ENCODE measurements at places on chromosomes 6 and 20.

DNA sequence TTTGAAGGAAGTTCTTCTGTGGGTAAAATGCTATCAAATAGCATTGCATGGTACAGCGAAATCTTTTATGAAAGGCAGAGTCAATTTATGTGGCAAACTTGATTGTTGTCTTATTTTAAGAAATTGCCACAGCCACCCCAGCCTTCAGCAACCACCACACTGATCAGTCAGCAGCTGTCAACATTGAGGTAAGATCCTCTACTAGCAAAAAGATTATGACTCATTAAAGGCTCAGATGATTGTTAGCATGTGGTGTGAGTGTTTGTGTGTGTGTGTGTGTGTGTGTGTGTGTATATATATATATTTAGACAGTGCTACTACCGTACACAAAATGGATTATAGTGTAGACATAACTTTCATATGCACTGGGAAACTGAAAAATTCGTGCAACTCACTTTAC is 27.8 kb downstream of the LRRN4 start:
- no peak for DNase-seq

GRCh38 chr20:54633374-54634355 is 158.3 kb downstream of the DOK5 start:
- DNase-seq, result no peak

DNA sequence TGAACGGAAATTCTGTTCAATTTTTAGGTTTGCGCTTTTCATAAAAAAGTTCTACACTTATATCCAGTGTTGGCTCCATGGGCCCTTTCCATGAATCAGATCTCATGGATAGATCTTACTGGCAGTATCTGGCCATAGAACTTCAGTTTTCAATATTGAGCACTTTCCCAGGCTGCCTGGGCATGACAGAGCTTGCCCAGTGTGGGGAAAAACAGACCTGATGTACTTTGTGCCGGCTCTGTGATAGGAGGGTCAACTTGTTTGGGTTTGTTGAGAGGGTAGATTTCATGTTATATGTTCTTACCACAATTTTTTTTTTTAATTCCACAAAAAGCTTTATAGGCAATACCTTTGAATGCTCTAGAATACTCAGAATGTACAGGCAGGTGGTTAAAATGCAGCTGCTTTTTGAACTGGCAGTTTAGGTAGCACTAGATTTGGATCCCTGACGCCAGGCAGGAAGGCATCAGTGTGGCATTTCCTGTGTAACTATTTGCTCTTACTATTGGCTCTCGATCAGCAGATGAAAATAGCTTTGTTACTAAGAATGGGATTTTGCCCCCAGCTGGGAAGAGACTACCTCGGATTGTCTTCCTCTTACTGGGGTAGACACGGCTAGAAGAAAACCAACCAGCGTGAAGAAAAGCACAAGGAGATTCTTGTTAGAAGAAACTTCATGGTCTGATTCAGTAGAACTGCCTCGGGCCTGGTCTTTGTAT is 404.9 kb upstream of the SOX4 start:
- DNase-seq, result no peak

GRCh38 chr6:5234874-5235273 is 25.9 kb downstream of the LYRM4 start:
- no peak for DNase-seq

DNA sequence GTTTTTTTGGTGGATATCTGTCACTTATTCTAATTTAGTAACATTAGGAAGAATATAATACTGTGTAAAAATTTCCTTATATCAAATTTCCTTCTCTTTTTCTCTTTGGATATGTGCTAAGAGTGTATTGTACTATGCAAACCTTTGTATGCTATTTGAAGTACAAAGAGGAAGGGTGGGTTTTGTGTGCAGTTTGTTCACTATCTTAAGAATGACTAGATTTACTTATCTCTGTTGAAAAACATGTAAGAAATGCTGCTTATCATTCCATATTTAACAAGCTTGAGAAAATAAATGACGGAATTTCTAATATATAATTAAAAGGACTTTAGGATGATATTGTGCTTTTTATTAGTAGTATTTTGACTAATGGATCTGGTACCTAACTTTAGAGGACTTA is 13.1 kb downstream of the CD2AP start:
- no peak for DNase-seq

DNA sequence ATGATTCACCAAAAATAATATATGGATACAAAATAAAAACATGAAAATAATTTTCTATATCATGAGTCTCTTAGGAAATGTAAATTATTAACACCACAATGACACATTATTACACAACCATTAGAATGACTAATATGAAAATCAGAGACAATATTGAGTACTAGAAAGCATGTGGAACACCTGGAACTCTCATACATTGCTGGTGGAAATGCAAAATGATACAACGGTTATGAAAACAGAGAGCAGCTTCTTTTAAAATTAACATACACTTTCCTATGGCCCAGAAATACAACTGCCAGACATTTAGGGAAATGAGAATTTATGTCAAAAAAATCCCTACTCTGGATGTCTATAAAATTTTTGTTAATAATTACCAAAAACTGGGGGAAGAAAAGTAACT is 853.3 kb upstream of the MAN1A1 start:
- DNase-seq, result no peak

DNA sequence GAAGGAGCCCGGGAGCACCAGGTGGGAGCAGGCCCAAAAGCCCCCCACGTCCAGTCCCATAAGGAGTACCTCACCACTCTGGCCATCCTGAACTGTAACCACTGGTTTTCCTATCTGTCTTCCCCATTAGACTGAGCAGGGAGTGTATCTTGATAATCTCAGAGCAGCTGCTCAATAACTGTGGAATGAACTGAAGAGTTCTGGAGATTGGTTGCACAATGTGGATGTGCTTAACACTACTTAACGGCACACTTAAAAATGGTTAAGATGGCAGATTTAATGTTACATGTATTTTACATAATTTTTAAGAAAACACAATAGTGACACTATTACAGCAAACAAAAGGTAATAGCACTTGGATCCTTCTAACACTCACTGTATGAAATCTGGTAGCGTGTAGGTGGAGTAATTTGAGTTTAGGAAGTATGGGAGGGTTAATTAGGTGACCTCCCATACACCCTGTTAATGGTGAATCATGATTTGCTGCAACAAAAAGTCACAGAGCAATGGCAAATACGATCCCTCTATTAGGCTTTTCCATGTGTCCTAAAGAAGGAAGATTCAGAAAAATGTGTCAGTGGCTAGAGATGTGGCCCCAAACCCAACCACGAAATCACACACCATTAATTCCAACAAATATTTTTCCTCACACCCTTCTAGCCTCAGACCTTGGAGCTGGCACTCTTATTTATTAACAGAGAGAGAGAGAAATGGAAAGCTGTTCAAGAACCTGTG is 18.4 kb downstream of the TRAM2 start:
- no peak for DNase-seq

DNA sequence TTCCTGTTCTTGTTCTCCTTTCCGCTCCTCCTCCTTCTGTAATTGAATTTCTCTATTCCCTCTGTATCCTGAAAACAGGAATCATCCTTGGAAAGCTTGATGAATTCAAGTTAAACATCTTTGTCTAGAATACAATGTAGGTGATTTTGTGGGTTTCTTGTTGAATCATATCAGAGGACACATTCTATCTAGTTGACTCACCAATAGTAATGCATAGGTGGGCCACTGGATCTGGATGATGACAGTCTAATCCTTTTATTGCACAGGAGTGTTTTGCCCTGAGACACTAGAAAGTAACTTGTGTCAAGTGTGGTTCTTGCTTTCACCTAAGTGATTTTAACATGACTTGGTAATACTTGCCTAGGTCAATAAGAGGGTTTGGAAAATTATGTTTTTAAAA is 164.3 kb downstream of the RFPL4B start:
- no peak for DNase-seq

DNA sequence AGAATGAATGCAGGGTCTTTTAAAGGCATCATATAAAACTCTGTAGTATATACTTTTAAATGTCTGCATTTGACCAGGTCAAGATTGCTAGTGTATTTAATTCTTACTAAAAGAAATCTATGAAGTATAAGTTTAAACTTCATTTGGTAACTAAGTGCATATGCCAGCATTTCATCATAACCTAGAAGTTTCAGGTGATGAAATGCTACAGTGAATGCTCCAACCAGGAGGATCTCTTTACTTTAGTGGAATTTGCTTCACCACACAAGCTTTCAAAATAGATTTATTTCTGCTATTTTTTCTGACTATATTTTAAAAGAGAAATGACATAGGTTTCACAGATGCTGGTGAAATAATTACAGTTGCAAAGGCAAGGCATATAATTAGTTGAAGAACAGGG is 141.9 kb downstream of the HIVEP2 start:
- DNase-seq, result no peak

GRCh38 chr20:46710153-46710913 is 884 bp downstream of the SLC2A10 start:
- no peak for DNase-seq

GRCh38 chr6:9620263-9620662 is 794.6 kb downstream of the TFAP2A start:
- no peak for DNase-seq

DNA sequence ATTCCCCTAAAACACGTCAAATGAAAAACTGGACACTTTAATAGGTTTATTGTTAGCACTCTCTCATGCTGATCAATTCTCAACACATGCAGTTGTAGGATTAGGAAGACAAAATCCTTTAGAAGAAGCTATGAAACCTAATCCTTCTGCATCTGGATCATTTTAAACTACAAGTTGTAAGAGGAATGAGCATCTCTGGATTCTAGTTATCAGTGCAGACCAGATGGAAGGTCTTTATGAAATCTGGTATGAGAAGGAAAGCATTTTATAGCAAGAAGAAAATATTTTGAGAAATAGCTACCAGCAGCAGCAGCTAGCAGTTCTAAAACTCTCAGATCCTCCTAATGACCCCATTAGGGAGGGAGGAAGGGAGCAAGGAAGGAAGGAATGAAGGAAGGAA is 4.1 kb downstream of the HTR1E start:
- DNase-seq, result no peak

GRCh38 chr20:50794846-50795634 is at the start of gene BCAS4:
Gene BCAS4 (plus strand): TSS chr20:50795061. CDS start chr20:50795084, 23 bp downstream.
- peak; percentile 44 for DNase-seq

DNA sequence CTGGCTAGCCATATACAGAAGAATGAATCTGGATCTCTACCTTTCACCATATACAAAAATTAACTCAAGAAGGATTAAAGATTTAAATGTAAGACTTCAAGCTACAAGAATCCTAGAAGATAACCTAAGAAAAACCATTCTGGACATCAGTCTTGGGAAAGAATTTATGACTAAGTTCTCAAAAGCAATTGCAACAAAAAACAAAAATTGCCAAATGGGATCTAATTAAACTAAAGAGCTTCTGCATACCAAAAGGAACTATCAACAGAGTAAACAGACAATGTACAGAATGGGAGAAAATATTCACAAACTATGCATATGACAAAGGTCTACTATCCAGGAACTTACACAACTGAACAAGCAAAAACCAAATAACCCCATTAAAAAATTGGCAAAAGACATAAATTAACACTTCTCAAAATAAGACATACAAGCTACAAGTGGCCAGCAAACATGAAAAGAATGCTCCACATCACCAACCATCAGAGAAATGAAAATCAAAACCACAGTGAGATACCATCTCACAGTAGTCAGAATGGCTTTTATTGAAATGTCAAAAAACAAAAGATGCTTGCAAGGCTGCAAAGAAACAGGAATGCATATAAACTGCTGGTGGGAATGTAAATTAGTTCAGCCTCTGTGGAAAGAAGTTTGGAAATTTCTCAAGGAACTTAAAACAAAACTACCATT is 66.8 kb upstream of the RSPO3 start:
- no peak for DNase-seq

DNA sequence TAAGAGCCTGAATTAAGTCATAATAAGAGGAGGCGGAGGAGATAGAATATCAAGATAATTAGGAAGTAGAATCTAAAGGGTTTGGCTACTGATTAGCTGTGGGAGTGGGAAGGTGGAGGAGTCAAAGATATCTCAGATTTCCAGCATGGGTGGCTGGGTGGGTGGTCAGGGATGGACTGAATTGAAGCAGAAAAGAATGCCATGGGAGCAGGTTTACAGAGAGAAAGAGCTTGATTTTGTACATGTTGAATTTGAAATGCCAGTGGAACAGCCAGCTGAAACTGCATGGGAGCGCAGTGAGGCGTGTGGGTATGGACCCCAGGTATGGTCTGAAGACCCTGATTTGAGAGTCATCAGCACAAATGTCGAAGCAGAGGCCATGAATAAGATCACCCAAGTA is 1.4 kb upstream of the HLA-DMA start:
- DNase-seq, result no peak

DNA sequence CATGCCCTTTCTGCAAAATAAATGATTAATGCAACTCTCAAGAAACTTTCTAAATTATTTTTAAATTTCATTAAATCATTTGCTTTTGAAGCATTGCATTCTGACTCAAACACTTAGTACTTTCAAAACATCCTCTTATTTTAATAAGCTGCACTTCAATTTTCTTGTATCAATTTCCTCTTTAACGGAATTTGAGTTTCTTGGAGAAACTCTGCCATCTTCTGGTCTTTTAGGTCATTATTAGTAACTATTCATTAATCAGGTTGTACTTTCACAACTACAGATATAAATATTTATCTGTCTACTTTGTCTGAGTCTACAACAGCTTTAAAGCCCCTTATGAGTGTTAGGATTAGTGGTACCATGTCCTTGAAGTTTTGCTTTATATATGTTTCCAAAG is 30.2 kb downstream of the TMX4 start:
- no peak for DNase-seq

GRCh38 chr6:52735071-52735470 is 28.2 kb downstream of the GSTA2 start:
- DNase-seq, result no peak

DNA sequence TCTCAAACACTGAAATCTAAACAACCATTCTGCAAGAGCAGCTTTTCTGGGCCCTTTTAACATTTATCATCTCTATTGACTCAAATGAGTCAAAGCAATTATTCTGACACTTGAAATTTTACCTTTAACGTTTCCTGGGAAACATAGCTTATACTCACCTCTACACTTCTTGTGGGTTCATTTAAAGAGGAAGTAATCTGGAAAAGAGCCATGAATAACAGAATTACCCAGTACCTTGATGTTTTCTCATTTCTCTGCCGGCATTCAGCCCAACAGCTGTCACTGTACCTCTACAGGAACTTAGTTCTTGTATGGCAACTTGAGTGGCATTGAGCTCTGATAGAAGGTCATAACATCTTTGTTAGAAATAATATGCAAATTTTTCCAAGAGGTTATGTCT is 272.2 kb downstream of the KCNQ5 start:
- DNase-seq, result no peak

DNA sequence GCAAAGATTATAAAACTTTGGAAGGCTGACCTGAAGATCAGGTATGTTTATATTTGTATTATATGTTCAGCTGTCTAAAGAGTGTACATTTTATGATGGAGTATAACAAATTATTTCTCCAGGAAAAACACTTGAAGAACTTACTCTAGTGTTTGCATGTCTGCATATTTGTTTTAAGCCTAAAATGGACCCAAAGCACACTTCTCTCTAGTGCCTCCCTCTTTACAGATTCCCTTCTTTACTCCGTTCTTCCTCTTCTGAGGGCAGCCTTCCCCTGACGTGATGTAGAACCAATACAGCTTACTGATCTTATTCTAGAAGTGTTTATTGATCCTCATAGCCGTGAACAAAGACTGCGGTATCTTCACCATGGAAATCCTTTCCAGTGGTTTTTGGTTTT is 13.9 kb downstream of the SUMO4 start:
- no peak for DNase-seq

Measured in stimulated activated CD8-positive, alpha-beta memory T cell treated with anti-CD3 and anti-CD28 coated beads, Interleukin-4, amount 100 ng/mL, for 4 hours (primary cell).